ENCODE measurements at places on chromosomes 4 and X.

DNA sequence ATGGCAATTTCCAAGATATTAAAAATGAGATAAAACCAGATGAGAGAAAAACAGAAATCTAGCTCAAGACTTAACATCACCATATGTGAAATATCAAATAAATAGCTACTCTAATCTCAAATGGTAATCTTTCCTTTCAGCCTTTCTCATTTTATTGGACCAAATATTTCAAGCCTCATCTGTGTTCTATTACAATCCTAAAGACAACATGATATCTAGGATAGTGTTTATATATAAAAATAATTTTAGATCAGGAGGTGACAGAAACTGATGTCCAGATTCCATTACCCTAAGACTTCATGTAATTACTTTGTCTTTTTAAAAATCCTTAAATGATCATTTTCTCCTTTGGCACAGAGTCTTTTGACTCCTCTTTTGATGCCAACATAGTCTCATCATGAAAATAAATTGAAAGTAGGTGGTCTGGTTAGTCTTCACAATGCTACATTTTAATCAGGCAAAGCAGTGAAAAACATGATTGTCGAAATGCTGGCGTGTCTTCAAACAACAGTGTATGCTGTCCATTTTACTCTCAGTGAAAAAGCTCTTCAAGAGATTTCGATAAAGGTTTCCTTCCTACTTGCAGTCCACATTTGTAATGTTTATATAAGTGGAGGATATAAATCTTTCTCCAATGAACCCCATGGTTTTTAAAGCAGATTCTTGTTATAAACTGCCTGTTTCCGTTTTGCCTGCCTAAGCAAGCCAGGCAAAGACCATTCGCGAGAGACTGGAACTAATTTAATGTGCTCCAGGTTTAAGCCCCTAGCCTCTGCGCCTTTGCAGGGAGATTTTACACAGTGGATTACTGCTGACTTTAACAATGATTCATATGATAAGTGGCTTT, 169.8 kb downstream of the SCFD2 start:
- DNase-seq, result no peak
- no peaks in the 10 kb centered on the region for H3K4me1 ChIP-seq
- no peaks in the 10 kb centered on the region for H3K36me3 ChIP-seq
- H3K4me3 ChIP-seq, result no peak overlapping the region
- H3K27me3 ChIP-seq, result no peaks in the 10 kb centered on the region

DNA sequence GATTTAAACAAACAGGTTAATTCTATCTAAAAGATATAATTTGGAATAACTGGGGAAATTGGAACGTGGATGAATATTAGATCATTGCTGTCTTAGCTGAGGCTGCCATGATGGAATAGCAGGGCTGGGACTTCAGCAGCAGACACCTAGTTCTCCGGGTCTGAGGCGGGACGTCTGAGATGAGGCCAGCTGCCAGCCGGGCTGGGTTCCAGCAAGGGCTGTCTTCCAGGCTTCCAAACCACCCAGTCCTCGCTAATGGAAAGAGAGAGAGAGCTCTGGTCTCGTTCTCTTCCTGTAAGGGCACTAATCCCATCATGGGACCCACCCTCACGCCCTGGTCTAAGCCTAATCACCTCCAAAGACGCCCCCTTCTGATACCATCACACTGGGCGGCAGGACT, 85.7 kb downstream of the ADRA2C start:
- no peaks in the 10 kb centered on the region for H3K36me3 ChIP-seq
- no peak overlapping the region for H3K27ac ChIP-seq
- no peak for DNase-seq
- H3K27me3 ChIP-seq, result peaks cover 29% of the 10 kb centered on the region

DNA sequence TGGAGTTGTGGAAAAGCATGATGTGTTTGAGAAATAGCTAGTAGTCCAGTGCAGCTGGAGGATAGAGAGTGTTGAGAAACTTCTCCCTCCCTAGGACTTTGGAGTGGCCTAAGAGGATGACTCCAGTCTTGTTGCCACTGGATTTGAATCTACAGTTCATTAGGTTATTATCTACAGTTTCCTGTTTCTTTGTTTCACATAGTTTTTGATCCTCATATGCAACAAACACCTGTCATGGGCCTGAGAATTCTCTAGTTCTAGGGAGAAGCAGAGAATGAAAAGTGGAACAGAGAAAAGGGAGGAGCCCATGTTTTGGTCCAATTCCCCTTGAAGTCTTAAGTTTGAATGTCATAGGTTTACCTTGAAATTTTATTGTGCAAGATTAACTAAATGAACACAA, 73.6 kb upstream of the TBC1D9 start:
- DNase-seq, result no peak
- H3K27me3 ChIP-seq, result no peaks in the 10 kb centered on the region
- no peaks in the 10 kb centered on the region for H3K4me1 ChIP-seq
- no peak overlapping the region for H3K27ac ChIP-seq
- H3K4me3 ChIP-seq, result no peak overlapping the region
- H3K36me3 ChIP-seq, result no peaks in the 10 kb centered on the region

- H3K4me3 ChIP-seq, result no peak overlapping the region
- no peak overlapping the region for H3K27ac ChIP-seq
- H3K4me1 ChIP-seq, result no peaks in the 10 kb centered on the region
- no peaks in the 10 kb centered on the region for H3K36me3 ChIP-seq
- no peaks in the 10 kb centered on the region for H3K27me3 ChIP-seq
These were observed 2104.2 kb downstream of the PCDH7 start for GRCh38 chr4:32824336-32824735.

GRCh38 chr4:115233600-115233999, 120.2 kb upstream of the NDST4 start:
- no peaks in the 10 kb centered on the region for H3K36me3 ChIP-seq
- H3K27ac ChIP-seq, result no peak overlapping the region
- H3K27me3 ChIP-seq, result no peaks in the 10 kb centered on the region
- no peaks in the 10 kb centered on the region for H3K4me1 ChIP-seq
- DNase-seq, result no peak

GRCh38 chr4:5018096-5018495, 1.2 kb downstream of the CYTL1 start:
- DNase-seq, result no peak
- H3K36me3 ChIP-seq, result no peaks in the 10 kb centered on the region
- no peak overlapping the region for H3K27ac ChIP-seq
- H3K4me1 ChIP-seq, result peaks cover 5% of the 10 kb centered on the region
- no peak overlapping the region for H3K4me3 ChIP-seq

DNA sequence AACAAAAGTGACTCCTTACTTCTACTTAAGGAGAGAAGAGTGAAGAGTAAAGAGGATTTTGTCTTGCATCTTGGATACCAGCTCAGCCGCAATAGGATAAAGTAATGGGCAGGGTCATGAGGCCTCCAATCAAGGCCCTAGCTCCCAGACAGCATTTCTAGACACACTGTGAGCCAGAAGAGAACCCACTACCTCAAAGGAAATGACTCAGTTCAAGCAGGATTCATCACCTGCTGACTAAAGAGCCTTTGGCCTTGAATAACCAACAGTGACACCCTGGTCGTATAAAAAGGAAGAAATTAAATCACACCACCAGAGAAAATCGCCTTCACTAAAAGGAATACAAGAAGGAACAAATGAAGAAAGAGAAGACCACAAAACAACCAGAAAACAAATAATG, 416.1 kb downstream of the PCDH18 start:
- H3K4me3 ChIP-seq, result no peak overlapping the region
- no peak for DNase-seq
- no peak overlapping the region for H3K27ac ChIP-seq
- H3K36me3 ChIP-seq, result no peaks in the 10 kb centered on the region
- no peaks in the 10 kb centered on the region for H3K4me1 ChIP-seq

GRCh38 chr4:176241703-176242102, 27.3 kb downstream of the ASB5 start:
- H3K4me1 ChIP-seq, result no peaks in the 10 kb centered on the region
- H3K27ac ChIP-seq, result no peak overlapping the region
- H3K4me3 ChIP-seq, result no peak overlapping the region
- DNase-seq, result no peak

DNA sequence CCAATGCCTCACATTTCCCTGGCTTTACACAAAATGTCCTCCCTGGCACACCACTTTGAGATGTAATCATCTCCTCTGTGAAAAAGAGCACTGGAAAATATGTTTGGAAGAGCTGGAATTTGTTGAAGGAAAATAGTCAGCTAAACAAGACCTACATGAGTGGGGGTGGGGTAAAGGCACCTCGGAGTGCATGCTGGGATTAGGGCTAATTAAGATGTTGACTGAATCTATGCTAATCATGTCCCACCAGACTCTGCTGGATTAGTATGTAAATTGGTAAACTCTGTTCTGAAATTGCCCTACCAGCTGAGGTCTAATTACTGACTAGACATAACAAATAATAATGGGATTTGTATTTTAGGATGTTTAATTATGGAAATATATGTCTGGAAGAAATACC, 46.8 kb upstream of the MID1 start:
- no peak overlapping the region for H3K27ac ChIP-seq
- H3K27me3 ChIP-seq, result no peaks in the 10 kb centered on the region
- no peak overlapping the region for H3K4me3 ChIP-seq
- no peak for DNase-seq
- H3K4me1 ChIP-seq, result no peaks in the 10 kb centered on the region

DNA sequence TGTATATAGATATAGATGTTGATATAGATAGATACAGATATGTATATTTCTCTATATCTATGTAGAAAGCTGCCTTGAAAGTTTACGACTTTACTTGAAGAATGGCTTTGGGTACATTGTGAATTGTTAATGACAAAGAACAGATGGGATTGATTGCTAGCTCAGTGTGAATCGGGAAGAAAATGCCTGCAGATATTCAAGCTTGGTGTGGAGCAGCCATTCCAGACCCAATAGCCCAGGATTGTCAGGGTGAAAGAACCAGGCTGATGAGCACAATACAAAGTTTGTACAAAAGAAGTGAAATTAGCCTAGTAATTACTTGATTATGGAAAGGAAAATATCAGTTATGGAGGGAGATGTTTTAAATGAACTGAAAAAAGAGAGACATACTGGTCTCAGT, 946.2 kb downstream of the STPG2 start:
- no peak overlapping the region for H3K4me3 ChIP-seq
- no peaks in the 10 kb centered on the region for H3K4me1 ChIP-seq
- DNase-seq, result no peak
- H3K36me3 ChIP-seq, result no peaks in the 10 kb centered on the region
- no peaks in the 10 kb centered on the region for H3K27me3 ChIP-seq

GRCh38 chrX:15594371-15594770, 6.4 kb downstream of the ACE2 start:
- no peak for DNase-seq
- no peaks in the 10 kb centered on the region for H3K4me1 ChIP-seq
- H3K4me3 ChIP-seq, result no peak overlapping the region
- no peaks in the 10 kb centered on the region for H3K36me3 ChIP-seq
- H3K27ac ChIP-seq, result no peak overlapping the region

- peak overlapping the region; percentile 59 for H3K4me3 ChIP-seq
- H3K27me3 ChIP-seq, result no peaks in the 10 kb centered on the region
- DNase-seq, result peak; percentile 56
- H3K4me1 ChIP-seq, result peaks cover 19% of the 10 kb centered on the region
These were observed 977 bp upstream of the RBBP7 start for GRCh38 chrX:16870862-16871815.

DNA sequence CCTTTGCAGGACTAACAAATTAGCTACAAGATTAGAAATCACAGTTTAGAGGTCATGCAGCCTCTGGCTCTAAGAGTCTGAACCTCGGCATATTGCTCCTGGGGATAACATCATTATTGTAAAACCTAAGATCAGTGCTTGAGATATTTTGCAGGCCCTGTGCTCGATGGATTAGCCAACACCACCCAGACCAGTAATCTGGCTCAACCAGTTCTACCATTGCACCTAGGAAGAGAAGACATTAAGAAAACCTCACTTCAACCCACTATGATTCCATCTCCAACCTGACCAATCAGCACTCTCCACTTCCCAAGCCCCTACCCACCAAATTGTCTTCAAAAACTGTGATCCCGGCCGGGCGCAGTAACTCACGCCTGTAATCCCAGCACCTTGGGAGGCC, 43.6 kb downstream of the WFS1 start:
- no peak overlapping the region for H3K4me3 ChIP-seq
- H3K27ac ChIP-seq, result no peak overlapping the region
- no peak for DNase-seq

DNA sequence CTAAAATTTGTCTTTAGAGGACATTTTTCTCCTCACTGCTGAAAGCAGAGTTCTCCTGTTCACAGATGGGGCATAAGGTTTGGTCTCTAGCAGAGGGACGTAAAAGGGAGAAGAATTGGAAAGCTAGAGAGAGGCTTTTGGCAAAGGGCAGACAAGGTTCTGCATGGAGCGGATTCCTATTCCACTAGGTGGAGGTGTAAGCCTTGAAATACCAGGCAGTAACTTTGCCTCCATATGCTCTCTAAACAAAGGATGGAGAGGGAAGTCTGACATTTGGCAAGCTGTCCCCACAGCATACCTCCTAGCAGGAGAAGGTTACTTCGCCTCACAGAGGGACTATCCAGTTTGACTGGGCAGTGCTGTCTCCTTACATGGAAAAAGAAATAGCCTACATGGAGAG, 174.7 kb downstream of the DACH2 start:
- DNase-seq, result no peak
- H3K27me3 ChIP-seq, result no peaks in the 10 kb centered on the region
- no peaks in the 10 kb centered on the region for H3K36me3 ChIP-seq
- no peak overlapping the region for H3K4me3 ChIP-seq
- no peak overlapping the region for H3K27ac ChIP-seq

- no peaks in the 10 kb centered on the region for H3K36me3 ChIP-seq
- no peak overlapping the region for H3K27ac ChIP-seq
- no peak for DNase-seq
- no peaks in the 10 kb centered on the region for H3K4me1 ChIP-seq
These were observed 239.9 kb upstream of the TEX13A start for GRCh38 chrX:105460376-105460775.

DNA sequence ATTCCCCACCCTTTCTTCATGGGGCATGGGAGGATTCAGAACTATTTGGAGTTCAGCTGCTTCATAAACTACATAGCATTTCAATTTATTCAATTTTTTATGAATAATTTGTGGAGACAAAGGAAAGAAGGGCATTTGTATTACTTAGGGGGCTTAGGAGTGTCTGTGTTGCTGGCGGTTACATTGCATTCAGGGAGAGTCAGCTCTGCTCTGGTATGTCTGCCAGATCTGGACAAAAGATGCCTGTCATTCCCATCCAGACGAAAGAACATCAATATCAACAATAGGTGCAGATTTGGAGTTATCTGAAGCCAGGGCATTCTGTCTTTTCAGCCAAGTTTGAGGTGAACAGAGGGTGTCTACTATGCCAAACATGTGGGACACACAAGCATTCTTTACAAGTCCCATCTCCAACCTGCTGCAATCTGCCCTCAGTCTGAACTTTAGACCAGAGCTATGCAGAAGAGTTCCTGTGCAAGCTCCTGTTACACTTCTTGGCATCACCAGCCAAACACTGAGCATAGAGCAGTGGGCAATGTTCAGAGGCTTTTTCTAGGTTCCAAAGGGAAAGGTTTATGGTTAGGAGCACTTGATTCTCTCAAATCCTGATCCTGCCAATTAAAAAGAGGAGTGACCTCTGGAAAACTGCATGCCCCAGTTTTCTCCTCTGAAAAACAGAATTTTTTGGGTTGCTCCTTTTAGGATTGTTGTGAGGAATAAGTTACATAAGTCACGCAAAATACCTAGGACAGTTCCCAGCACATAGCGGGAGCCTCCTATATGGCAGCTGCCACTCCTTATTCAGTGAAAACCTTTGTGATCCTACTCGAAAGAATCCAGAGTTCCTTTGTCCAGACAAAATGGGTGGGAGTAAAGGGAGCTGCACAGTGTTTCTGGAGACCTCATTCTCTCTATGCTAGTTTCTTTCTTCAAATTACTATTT, 719.5 kb upstream of the SLIT2 start:
- no peak overlapping the region for H3K4me3 ChIP-seq
- H3K27me3 ChIP-seq, result no peaks in the 10 kb centered on the region
- H3K27ac ChIP-seq, result no peak overlapping the region
- no peaks in the 10 kb centered on the region for H3K4me1 ChIP-seq
- no peak for DNase-seq

Measured in lower lobe of right lung (tissue), 2 donors.